ENCODE measurements at places on chromosomes 3 and 15.

DNA sequence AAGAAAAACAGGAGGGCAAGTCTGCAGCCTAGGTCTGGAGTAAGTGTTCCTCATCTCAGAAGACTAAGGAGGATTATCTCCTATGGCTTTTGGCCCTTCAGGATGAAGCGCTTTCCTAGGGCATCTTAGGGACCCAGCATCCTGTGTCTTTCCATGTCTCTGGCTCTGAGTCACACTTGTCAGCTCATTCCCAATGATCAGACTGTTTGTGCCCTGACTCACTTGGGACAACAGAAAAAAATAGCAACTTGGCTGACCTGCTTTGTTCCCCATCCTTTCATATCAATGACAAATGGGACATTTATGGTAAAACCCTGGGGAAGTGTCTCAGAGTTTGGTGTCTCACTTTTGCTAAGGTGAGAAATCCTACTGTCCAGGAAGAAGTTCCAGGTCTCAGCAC is 76.2 kb upstream of the OXTR start:
- DNase-seq, result no peak

DNA sequence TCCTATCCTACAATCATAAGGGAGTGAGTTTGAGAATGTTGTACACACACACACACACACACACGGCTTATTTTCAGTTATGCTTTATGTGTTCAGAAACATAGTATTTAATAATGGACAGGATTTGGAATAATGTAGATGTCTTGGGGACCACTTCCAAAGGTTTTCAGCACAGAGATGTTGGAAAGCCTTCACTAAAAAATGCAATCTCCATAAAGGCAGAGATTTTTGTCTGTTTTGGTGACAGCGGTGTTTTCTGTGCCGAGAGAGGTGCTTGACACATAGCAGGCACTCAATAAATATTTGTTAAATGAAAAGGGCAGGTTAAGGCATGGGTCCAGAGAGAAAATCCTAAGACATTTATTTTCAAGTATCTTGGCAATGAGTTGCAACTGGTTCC is 428.2 kb upstream of the RGMA start:
- no peak for DNase-seq

- no peak for DNase-seq
These were observed 200.3 kb upstream of the UMPS start for GRCh38 chr3:124529826-124530571.

DNA sequence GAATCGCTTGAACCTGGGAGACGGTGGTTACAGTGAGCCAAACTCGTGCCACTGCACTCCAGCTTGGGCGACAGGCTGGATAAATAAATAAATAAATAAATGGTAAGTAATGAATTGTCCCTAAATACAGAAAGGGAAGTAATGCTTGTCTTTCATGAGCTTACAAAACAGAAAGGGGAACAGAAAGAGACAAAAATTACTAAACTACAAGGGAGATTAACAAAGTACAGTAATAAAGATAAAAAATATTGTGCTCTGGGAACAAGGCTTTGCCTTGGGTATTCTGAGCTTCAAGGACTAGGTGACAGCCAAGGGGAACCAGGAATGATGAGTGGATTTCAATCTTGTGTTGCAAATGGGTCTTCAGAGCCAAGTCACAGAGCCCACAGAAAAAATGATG is 9.2 kb upstream of the HLTF start:
- no peak for DNase-seq

- no peak for DNase-seq
These were observed 223.0 kb upstream of the MLF1 start for GRCh38 chr3:158347966-158348365.

DNA sequence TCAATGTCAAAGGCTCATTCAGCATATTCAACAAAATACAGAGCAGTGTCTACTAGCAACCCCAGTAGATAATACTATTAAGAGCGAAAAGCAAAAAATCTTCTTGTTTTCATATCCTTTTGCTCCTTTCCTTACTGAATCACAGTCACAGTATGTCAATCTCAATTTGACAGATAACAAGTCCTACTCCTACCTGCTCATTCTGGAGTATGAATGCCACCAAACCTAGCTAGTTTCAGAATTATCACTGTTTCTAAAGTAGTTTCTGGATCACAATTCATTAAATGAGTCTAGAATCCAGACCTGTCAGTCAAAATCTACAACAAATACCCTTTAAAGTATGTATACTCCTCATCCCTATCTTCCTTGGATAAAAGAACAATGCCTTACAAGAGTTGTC is 51.5 kb downstream of the MKRN2 start:
- DNase-seq, result no peak

DNA sequence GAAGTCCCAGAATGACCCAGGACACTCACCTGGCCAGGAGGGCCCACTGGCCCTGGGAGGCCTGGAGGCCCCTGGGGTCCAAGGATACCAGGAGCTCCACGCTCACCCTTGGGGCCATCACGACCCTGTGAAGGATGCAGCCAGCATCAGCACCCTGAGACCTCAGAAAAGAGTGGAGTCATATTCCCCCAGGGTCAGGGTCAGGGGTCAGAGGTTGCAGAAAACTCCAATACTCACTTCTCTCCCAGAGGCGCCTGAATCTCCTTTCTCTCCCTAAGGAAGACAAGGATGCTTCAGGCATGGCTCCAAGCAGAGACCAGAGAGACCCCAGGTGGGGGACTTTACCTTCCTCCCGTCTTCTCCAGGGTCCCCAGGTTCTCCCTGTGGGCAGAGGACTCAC is 13.1 kb upstream of the UCN2 start:
- no peak for DNase-seq

DNA sequence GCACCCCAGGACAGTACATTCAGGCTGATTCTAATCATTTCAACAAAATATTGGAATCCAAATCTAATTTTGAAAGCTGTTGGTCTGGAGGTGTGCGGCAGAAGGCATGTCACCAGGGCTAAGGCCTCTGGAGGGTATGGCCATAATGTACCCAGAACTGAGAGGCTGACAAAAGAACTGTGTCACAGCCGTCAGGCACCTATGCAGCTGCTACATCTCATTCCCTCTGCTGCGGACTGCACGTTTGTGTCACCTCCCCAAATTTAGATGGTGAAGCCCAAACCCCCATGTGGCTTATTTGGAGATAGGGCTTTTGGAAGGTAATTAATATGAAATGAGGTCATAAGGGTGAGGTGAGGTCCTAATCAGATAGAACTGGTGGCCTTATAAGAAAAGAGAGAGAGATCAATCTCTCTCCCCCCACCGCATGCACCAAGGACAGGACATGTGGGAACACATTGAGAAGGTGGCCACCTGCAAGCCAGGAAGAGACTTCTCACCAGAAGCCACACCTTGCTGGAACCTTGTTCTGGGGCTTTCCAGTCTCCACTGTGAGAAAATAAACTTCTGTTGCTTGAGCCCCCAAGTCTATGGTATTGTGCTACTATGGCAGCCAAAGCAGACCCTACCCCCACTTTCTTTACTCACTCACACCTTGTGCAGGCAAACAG is 22.8 kb downstream of the ADPGK start:
- DNase-seq, result no peak

- no peak for DNase-seq
These were observed 16.5 kb downstream of the PIF1 start for GRCh38 chr15:64808785-64809453.

GRCh38 chr15:77225088-77225487 is 154.2 kb upstream of the TSPAN3 start:
- DNase-seq, result no peak

DNA sequence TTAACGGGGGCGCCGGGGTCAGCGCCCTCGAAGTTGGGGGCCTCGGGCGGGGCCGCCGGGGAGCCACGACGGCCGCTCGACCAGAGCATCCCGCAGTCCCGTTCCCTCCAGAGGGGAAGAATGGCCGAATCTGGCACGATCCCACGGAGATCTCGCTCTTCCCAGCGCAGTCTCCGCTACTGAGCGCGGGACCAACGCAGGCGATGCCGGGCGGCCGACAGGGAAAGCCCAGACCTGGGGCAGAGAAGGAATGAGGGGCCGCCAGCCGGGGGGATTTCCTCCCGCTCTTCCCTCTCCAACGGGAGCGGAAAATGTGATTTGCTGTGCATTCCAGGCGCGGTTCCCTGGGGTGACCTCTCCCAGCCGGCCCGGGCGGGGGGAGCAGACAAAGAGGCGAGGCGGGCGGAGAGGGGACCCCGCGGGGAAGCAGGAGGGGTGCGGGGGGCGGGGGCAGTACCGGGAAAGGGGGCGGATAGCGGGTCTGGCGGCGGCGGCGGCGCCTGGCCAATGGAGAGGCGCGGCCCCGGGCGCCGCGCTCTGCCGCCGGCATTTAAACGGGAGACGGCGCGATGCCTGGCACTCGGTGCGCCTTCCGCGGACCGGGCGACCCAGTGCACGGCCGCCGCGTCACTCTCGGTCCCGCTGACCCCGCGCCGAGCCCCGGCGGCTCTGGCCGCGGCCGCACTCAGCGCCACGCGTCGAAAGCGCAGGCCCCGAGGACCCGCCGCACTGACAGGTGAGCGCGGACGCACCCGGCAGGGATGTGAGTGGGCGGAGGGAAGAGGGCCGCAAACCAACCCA is at the start of gene GREM1:
TSS of gene GREM1 (plus strand) at position 579 of the 801 bp plus-strand sequence. CDS start 12,687 bp downstream, outside the sequence.
- DNase-seq, result no peak

DNA sequence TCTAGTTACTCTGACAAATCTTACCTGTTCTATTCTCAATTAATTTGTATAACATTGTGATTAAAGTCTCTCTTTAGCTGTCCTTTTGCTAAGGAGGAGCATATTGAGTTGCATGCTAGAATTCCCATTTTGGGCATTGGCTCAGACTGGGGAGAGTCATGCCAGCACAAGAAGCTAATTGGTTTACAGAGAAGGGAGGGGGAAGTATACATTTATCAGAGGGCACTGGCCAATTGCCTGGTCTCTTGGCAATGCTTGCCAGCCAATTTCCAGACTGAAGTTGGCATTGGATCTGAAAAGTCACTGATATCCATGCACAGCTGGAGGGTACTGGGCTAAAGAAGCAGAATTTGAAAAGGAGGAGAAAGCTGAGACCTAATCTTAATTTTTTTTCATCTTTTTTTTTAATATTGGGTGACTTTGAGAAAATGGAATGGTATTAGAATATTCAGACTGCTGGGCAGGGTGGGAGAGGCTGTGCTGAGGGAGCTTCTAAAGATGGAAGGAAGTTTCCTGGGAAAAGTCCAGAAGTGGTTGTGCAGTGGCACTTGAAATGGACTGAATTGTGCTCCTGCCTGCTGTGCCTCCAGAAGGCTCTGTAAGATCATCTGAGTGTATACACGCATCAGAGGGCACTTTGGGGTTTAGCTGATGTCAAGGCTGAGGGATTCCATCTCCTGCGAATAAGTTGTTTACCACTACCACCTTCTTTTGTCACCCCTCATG is 365.2 kb upstream of the DPH6 start:
- no peak for DNase-seq

DNA sequence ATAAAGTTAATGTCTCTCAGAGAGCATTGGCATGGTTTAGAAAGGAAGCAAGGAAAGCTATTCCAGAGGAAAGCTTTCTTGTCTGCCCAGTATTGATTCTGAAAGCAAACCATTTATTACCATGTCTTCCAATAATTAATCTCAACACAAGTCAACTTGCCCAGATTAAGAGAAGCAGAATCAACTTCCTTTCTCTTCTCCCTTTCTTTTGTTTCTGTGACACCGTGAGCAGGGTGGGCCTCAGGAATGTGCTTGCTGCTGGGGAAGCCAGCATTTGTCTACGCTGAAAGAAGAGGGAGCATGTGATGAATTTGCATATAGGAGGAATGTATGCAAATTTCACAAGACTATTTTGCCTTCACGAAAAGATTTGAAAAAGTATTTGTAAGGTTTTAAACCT is 368.6 kb upstream of the ROPN1 start:
- no peak for DNase-seq

DNA sequence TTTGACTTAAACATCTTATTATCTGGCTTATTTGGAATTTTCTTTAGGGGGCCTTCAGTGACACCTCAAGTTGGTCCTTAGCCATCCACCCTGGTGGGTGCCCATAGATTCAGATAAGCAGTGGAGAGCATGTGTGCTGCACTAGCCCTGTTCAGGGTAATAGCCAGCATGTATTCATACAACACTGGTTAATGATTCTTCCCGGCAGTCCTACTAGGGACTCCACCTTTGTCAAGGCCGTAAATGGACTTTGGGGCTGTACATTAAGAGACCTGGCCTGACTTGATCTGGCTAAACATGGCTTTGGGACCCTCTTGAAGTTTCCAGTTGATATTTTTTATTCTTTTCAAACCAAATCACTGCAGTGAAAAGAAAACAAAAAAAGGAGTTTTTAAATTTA is 125.8 kb downstream of the PTPRG start:
- DNase-seq, result no peak

- no peak for DNase-seq
These were observed 148.8 kb upstream of the ROPN1 start for GRCh38 chr3:124140746-124141145.

- DNase-seq, result no peak
These were observed 45.5 kb upstream of the CGNL1 start for GRCh38 chr15:57330619-57331340.

DNA sequence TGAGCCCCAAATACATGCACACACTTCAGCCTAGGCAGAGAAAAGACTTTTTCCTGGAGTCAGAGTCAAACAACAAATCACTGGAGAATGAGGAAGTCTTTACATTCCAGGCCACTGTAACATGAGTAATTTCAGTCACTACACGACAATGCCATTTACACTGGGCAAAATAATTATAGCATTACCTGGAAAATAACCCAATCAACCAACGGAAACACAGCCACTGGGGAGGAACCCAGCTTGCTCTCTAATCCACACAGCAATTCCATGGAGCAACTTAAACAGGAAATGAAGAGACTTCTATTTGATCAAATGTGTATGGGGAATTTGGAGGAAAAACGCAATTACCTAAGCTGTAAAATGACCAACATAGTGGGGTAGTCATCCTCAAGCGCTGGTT is 15.2 kb downstream of the FSTL1 start:
- no peak for DNase-seq

All from activated T-helper 1 cell treated with Interleukin-2 at 50 U/mL for 16 hours (primary cell).